Body of pancreas (tissue), 4 donors: ENCODE measurements at places on chromosomes 7 and 10.

- DNase-seq, result no peak
Measured at GRCh38 chr7:103715376-103716120, 269.5 kb upstream of the SLC26A5 start.

DNA sequence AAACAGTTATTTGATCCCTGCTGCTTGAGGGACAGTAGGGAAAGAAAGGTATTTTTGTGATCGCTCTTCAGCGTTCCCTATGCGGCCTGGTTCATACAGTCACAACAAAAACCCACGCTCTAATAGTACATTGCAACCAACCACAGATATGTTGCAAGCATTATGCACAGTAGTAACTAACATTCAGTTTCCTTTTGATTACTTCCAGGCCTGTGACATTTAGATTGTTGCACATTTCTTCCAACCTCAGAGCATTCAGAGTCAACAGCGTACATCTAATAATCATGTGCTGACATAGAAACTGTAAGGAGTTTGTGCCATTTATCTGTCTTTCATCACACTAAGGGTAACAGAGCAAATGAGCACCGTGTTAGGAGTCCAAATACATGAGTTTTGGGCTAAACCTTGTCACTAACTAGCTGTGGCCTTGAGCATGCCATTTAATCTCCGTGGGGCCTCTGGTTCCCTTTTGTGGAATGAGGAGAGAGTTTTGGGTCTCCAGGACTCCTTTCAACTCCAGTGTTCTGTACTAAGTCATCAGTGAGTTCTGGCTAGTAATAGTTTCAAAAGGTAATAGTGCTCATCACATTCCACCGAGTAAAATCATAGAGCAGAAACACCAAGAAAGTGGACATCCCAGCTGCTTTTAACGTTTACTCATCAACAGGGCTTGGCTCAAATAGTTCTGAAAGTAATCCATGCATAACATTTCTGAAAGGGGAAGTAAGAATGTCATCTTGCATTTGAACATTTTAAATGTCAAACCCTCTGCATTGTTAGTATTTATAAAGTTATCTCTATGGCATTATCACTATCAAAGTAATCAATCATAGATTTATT lies 99.0 kb upstream of the FZD1 start:
- DNase-seq, result no peak

DNA sequence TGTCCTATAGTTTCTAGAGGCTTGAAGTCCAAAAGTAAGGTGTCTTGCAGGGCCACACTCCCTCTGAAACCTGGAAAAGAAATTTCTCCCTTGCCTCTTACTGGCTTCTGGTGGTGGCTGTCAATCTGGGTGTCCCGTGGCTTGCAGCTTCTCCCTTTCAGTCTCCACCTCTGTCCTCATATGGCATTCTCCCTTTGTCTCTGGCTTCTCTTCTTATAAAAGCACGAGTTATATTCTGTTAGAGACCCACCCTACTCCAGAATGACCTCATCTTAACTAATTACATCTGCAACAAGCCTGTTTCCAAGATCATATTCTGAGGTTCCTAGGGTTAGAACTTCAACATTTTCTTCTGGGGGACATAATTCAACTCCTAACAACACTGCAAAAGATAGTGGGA lies 3.4 kb upstream of the GLI3 start:
- no peak for DNase-seq

GRCh38 chr7:130822642-130823041 lies 88.6 kb upstream of the KLF14 start:
- no peak for DNase-seq

DNA sequence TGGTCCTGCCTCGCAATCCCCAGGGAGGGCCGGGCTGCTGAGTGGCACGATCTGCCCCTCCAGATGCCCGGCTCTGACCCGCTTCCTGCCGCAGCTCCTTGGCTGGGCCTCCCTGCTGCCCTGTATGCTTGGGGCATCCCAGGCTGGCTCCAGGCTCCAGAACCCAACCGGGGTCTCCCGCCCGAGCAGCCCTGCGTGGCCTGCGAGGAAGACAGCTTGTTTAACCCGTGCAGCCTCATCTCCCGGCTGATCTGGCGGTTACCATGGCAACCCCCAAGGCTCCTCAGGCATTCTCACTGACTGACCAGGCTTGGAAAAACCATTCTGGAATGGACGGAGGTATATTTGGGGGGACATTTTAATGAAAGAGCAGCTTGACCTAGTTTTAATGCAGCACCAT lies 232.4 kb upstream of the MYO3A start:
- no peak for DNase-seq

- no peak for DNase-seq
Measured at GRCh38 chr10:22958338-22958737, 30.5 kb downstream of the ARMC3 start.

DNA sequence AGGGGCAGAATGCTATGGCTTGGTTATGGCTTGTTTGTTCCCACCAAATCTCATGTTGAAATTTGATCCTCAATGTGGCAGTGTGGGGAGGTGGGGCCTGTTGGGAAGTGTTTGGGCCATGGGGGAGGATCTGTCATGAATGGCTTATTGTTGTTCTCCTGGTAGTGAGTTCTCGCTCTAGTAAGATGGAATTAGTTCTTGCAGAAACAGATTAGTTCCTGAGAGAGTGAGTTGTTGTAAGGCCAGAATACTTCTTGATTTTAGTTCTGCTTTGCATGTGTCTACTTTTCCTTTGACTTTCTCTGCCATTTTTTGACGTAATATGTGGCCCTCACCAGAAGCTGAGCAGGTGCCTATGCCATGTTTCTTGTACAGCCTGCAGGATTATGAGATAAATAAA lies 188.2 kb downstream of the KIF20B start:
- DNase-seq, result no peak

- no peak for DNase-seq
Measured at GRCh38 chr7:2470204-2471021, 5.8 kb downstream of the GRIFIN start.

DNA sequence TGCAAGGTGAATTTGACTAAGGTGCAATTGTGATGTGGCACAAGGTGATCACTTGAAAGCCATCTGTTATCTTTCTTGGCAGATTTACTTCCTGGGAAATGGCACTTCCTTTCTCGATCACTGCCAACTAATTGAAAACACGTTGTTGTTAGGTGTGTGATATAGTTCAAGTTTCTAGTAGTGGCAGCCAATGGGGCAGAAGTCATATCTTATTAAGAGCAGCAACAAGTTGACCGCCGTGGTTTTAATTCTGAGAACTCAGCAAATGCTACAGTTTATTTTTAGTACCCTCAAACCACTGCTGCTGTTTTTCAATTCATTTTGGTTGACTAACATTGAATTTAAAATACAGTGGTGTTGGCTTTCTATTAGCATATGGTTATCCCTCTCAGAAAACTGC lies 1.6 kb downstream of the CHN2 start:
- DNase-seq, result peak; percentile 20

GRCh38 chr7:105493923-105494315 lies 28.2 kb downstream of the PUS7 start:
- DNase-seq, result no peak

GRCh38 chr7:109387530-109387929 lies 817.9 kb downstream of the DNAJB9 start:
- no peak for DNase-seq

GRCh38 chr7:89602984-89603383 lies 551.3 kb upstream of the STEAP1 start:
- no peak for DNase-seq

DNA sequence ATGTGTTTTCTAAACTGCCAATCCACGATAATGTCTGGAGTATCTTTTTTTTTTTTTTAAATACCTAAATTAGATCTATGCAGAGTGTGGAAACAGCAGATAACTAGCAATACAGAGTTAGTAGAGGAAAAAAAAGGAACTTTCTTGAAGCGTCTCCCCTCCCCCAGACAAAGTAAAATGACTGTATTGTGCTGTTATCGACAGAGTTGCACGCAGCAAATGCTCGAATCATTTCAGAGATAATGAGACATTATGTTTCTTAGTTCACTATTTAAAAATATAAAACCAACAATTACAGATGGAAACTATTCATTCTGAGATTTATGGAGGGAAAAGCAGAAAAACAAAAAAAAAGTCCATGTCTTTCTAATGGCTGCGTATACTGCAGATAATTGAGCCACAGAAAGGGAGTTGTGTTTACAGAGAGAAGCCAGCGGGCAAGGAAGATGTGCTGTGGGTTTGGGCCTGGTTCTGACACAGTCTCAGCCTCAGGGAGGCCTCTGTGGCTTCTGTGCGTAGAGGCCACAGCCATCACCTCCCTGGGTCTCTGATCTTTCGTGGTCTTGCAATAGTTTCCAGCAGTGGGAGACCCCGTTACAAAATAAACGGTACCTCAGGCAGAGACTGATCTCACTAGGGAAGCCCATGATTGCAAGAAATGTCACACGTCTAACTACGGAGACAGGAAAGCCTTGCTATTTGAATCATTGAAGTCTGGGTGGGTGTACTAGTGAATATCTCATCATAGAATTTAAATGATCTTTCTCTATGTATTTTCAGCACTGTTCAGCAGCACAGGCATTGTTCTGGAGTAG lies 19.1 kb upstream of the KLF6 start:
- no peak for DNase-seq

DNA sequence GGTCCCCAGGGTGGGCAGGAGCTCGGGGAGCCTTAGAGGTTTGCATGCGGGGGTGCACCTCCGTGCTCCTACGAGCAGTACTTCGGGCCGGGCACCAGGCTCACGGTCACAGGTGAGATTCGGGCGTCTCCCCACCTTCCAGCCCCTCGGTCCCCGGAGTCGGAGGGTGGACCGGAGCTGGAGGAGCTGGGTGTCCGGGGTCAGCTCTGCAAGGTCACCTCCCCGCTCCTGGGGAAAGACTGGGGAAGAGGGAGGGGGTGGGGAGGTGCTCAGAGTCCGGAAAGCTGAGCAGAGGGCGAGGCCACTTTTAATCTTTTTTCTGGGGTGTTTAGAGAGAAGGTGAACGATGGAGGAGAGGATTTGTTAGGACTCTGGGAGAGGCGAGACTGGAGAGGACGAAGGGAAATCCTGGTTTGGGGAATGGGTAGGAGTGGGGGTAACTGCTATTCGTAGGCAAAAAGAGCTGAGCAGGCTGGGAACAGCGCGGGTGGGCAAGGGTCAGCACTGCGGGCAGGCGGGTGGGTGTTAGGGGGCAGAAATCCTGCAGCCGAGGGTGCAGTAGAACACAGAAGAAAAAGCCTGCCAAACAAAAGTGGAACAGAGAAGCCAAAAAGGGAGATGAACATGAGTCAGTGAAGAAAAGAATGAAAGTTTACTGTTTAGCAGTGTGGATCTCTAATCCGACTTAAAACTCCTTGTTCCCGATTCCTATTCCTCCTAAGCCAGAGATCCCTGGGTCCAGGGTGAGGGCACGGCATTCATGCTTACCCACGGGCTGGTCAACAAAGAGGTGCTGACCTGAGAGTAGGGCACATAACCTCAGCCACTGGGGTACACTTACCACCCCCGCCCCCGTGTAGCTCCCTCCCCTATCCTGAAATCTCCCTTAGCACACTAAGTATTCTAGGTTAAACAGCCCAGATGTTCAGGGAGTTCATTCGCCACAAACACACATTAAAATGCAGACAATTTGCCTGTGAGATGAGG lies 26.9 kb downstream of the PRSS2 start:
- no peak for DNase-seq

GRCh38 chr10:33773253-33773573 lies 438.7 kb upstream of the NRP1 start:
- no peak for DNase-seq

DNA sequence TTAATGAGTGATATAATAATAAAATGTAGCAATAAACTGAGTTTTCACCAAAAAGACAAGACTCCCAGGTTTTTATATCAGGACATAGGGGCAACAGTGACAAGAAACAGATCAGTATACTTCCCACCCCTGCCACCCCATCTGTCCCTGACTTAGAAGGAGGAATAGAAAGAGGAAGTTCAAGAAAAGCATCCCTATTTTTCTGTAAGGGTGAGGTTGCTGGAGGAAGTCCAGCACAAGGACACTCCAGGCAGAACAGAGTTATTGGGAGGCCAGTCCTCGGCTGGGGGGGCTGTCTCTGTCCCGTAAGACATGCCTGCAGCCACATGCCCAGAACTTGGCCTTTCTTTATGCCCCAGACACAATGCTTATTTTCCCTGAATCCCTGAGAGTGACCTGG lies 16.5 kb upstream of the TLX1 start:
- no peak for DNase-seq

DNA sequence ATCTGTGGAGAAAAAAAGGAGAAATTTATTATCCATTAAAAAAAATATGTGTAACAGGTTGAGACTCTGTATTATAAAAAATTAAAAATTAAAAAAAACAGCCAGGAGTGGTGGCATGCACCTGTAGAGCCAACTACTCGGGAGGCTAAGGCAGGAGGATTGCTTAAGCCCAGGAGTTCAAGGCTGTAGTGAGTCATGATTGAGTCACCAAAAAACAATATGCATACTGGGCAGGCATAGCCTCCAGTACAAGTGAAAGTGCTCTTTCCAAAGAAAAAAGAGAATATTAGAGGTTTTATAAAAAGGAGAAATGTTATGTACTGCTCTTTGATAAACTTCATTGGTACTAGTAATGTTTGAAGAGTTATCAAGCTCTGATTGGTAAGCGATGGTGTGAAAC lies 647.1 kb upstream of the ZWINT start:
- no peak for DNase-seq

DNA sequence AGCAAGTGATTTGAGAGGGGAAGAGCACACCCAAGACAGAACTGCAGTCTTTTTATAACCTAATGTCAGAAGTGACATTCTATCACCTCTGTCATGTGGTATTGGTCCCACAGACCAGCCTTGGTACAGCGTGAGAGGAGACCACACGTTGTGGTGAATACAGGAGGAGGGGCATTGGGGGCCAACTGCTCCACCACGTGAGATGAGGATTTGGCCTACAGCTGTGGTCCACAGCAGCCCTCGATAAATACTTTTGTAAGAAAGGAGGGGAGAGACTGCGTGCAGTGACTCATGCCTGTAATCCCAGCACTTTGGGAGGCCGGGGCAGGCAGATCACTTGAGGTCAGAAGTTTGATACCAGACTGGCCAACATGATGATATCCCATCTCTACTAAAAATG lies 243.1 kb downstream of the FGFR2 start:
- DNase-seq, result no peak

- no peak for DNase-seq
Measured at GRCh38 chr10:17125206-17125893, 4.3 kb downstream of the CUBN start.

DNA sequence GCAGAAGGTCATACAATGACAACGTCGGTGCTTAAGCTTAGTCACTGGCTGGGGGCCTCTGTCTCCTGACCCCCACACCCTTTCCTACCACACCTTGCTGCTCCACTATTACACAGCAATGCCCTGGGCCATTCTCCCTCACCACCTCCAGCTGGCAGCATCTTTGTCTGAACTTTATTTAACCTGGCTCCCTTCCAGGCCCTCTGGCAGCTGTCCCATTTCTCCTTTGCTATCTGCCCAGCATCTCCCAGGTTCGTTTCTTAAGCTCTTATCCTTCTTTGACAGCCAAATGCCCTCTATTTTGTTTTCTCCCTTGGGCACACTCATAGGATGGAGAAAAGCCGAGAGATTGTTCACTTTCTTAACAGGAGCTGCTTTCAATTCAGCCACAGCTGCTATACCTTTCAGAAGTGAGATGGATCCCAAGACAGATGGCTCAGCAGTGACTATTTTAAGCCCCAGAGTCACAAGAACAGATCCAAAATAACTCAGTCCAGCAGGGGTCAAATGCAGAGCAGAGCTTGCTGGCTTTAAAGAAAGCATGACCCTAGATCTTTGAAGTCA lies 1277.1 kb upstream of the AUTS2 start:
- peak; percentile 33 for DNase-seq
